Activated CD4-positive, alpha-beta T cell treated with anti-CD3 and anti-CD28 coated beads for 36 hours (primary cell): ENCODE measurements at places on chromosomes 16 and 17. TPM values are rescaled to one million over a fixed set of nuclear protein-coding genes. Genes with fewer than 3 reads are reported as not detected.

The GAS2L2 gene
- 0.07 TPM for total RNA-seq

DNA sequence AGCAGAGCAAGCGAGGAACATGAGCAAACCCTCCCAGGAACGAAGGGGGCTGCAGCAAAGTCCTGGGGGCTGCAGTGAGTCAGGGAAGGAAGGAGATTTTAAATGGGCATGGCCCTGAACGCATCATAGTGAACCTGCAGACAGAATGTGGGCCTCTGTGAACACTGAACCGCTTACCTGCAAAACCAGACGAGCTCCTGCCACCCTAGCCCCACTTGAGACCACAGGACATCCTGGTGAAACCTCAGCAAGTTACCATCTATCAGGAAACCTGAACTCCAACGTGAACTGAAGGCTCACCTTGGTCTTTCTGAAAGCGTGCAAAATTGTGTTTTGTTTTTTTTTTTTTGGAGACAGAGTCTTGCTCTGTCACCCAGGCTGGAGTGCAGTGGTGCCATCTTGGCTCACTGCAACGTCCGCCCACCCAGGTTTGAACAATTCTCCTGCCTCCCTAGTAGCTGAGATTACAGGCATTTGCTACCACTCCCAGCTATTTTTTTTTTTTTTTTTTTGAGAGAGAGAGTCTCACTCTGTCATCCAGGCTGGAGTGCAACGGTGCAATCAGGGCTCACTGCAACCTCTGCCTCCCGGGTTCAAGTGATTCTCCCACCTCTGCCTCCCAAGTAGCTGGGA, 30.8 kb downstream of the FANCA start:
- H3K27me3 ChIP-seq: no peaks in the 10 kb centered on the region
- no peak overlapping the region for H3K4me3 ChIP-seq
- peaks cover 53% of the 10 kb centered on the region for H3K36me3 ChIP-seq
- no peak for DNase-seq

GRCh38 chr16:82991966-82992675, 365.4 kb downstream of the CDH13 start:
- no peak for DNase-seq
- no peaks in the 10 kb centered on the region for H3K36me3 ChIP-seq
- no peak overlapping the region for H3K4me3 ChIP-seq
- H3K27ac ChIP-seq: no peak overlapping the region
- H3K4me1 ChIP-seq: no peaks in the 10 kb centered on the region
- no peaks in the 10 kb centered on the region for H3K27me3 ChIP-seq

The PDPR gene
- total RNA-seq: 26.7 TPM

- no peak overlapping the region for H3K27ac ChIP-seq
- no peak overlapping the region for H3K4me3 ChIP-seq
- no peaks in the 10 kb centered on the region for H3K36me3 ChIP-seq
- no peaks in the 10 kb centered on the region for H3K27me3 ChIP-seq
- no peaks in the 10 kb centered on the region for H3K4me1 ChIP-seq
These were observed 1096.1 kb upstream of the EEF2KMT start for GRCh38 chr16:6193718-6194117.

The SEPTIN12 gene
- total RNA-seq: not detected

GRCh38 chr17:21268596-21269188, 15.5 kb upstream of the NATD1 start:
- peak overlapping the region; percentile 5 for H3K27ac ChIP-seq
- no peak overlapping the region for H3K4me3 ChIP-seq
- peaks cover 15% of the 10 kb centered on the region for H3K4me1 ChIP-seq
- DNase-seq: no peak
- no peaks in the 10 kb centered on the region for H3K36me3 ChIP-seq

The ZPBP2 gene
- total RNA-seq: 0.19 TPM

DNA sequence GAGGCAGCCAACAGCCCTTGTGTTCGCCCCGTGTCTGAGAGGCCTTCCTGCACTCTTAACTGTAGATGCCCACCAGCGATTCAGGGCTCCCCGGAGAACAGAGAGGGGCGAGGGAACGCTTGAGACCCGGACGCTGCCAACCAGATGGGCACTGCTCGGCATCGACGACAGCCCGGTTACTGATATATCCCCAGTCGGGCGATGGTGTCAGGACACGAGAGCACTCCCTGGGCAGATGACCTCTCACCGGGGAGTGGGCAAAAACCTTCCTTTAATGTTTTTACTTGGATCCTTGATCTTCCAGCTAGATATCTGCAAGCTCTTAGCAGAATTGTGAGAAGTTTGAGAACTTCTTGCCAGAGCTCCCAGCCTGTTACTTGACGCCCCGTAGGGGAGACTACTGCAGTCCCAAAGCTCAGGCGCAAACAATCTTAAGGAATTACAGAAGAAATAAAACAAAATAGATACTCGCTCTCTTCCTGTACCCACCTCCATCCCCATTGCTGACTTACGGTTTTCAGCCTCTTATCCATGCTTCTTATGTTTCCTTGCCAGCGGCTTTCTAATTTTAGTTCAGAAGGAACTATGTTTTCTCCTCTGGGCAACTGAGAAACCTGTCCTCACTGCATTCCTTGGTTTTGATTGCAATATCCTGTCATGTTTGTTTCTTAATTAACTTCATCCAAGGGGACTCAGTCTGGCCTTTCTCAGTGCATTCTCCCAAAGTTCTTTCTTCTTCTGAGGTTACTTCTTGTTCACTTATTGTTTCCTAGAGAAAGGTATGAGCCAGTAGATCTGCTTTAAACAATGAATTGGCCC, 845 bp downstream of the SP2 start:
- H3K27me3 ChIP-seq: no peaks in the 10 kb centered on the region
- peaks cover 16% of the 10 kb centered on the region for H3K36me3 ChIP-seq
- H3K4me1 ChIP-seq: peaks cover 44% of the 10 kb centered on the region
- DNase-seq: no peak
- peak overlapping the region; percentile 96 for H3K4me3 ChIP-seq

The CES4A gene
- total RNA-seq: 15.7 TPM

The TVP23C gene
- 6.2 TPM for total RNA-seq

- no peak for DNase-seq
- no peaks in the 10 kb centered on the region for H3K27me3 ChIP-seq
- H3K4me3 ChIP-seq: no peak overlapping the region
- no peaks in the 10 kb centered on the region for H3K4me1 ChIP-seq
- no peak overlapping the region for H3K27ac ChIP-seq
These were observed 86.0 kb upstream of the KIF2B start for GRCh38 chr17:53736516-53737240.

The IL17C gene
- total RNA-seq: 0.18 TPM

GRCh38 chr17:518047-518735, 165.6 kb upstream of the RPH3AL start:
- peaks cover 18% of the 10 kb centered on the region for H3K36me3 ChIP-seq
- no peak for DNase-seq
- no peaks in the 10 kb centered on the region for H3K4me1 ChIP-seq
- H3K27ac ChIP-seq: no peak overlapping the region
- H3K4me3 ChIP-seq: no peak overlapping the region

The TMIGD1 gene
- total RNA-seq: not detected

The PROCA1 gene
- total RNA-seq: 4.5 TPM

GRCh38 chr17:32998887-32999228, 7.2 kb downstream of the SPACA3 start:
- H3K27ac ChIP-seq: no peak overlapping the region
- DNase-seq: no peak
- H3K4me3 ChIP-seq: no peak overlapping the region
- H3K27me3 ChIP-seq: peaks cover 11% of the 10 kb centered on the region
- no peaks in the 10 kb centered on the region for H3K36me3 ChIP-seq
- H3K4me1 ChIP-seq: peaks cover 4% of the 10 kb centered on the region

DNA sequence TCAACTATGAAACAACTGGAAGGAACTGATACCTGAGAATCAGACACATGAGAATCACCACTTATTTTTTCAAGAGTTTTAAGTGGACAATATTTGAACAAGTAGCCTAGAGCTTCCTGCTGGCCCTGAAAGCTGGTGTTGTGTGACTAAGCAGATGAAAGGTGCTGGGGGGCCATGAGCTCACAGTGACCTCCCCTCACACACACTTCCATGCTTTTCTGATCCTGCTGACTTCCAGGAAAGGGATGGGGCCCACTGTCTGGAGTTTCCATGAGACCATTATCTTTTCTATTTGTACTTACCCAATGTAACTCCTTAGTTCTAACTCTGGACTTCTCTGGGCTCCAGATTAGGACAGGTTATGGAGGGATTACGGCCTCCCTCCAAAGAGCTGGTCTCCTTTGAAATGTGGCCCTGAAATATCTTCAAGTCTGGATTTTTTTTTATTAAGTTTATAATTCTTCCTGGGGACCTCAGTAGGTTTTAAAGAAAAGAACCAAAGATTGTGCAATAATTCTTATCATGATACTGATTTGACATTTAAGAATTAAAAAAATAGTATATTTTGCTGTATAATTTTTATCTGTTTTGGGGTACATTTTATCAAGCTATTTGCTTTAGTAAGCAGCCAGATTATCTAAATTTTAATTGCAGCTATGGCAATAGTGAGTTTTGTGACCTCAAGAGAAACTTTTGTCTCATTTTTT, 4.9 kb downstream of the CAPNS2 start:
- H3K27me3 ChIP-seq: peaks cover 2% of the 10 kb centered on the region
- no peak overlapping the region for H3K4me3 ChIP-seq
- H3K36me3 ChIP-seq: no peaks in the 10 kb centered on the region
- no peaks in the 10 kb centered on the region for H3K4me1 ChIP-seq

DNA sequence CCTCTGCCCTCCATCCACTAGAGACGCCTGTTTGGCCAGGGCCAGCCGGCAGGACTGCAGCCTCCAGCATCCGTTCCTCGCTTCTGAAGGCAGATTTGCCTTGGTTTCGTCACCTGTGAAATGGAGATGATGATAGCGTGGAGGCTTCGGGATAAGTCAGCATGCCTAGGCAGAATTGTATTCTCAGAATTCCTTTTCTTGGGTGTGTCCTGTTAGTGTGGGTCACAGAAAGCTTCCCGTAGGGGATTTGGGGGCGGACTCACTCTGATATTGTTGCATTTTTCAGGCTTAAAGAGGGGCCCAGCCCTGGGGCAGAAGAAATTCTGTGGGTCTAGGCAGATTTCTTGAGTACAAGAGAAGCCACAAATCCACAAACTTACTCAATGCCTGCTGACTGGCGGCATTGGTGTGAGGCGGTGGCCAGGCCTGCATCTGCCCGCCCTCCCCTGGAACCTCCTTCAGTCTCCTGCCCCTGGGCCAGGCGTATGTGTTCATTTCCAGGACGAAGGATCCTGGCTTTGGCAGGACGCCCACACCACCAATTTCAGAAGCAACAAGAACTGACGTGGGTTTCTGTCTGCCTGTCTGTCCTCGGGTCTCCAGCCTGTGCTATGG, 17.6 kb downstream of the CCDC42 start:
- peaks cover 11% of the 10 kb centered on the region for H3K27me3 ChIP-seq
- H3K4me3 ChIP-seq: no peak overlapping the region
- H3K27ac ChIP-seq: no peak overlapping the region
- no peak for DNase-seq
